Fibroblast of the aortic adventitia (primary cell): ENCODE measurements at places on chromosomes 7 and 10.

- DNase-seq = peak; percentile 68
Measured at GRCh38 chr7:40716052-40716451, 581.2 kb downstream of the SUGCT start.

DNA sequence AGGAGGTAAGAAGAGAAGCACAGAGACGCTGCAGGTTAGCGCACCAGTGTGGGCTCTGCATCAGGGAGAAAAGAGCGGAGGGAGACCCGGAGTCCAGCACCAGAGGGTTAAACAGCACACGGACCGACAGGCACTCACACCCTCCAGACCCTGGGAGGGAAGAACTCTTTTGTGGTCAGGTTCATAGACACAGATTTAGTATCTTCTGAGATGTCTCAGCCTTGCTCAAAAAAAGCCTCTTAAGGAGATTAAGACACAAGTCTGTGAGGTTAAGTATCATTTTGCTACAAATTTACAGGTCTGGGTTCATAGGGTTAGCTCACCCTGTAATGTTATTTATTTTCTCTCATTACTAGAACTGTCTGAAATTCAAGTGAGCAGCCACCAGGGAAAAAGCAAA lies 16.8 kb upstream of the NDST2 start:
- DNase-seq = no peak

- no peak for DNase-seq
Measured at GRCh38 chr7:155002411-155003091, 373 bp downstream of the PAXIP1 start.

GRCh38 chr10:3108033-3108432 lies 40.7 kb downstream of the PFKP start:
- no peak for DNase-seq

DNA sequence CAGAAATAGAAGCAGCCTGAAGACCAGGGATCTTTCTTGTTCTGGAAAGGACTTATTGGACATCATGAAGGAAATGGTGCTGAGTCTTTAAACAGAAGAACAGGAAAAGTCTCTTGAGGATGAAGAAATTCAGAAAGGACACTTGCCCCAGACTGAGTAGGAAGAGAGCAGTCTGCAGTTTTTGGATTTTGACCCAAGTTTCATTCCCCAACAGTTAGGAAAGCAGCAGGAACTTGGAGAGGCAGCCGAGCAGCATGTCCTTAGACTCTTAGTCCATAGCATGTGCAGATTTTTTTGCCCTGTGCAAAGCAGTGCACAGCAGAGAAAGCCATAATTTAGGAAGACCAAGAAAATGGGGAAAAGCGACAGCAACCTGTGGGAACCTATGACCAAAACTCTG lies 927.2 kb upstream of the AUTS2 start:
- no peak for DNase-seq

DNA sequence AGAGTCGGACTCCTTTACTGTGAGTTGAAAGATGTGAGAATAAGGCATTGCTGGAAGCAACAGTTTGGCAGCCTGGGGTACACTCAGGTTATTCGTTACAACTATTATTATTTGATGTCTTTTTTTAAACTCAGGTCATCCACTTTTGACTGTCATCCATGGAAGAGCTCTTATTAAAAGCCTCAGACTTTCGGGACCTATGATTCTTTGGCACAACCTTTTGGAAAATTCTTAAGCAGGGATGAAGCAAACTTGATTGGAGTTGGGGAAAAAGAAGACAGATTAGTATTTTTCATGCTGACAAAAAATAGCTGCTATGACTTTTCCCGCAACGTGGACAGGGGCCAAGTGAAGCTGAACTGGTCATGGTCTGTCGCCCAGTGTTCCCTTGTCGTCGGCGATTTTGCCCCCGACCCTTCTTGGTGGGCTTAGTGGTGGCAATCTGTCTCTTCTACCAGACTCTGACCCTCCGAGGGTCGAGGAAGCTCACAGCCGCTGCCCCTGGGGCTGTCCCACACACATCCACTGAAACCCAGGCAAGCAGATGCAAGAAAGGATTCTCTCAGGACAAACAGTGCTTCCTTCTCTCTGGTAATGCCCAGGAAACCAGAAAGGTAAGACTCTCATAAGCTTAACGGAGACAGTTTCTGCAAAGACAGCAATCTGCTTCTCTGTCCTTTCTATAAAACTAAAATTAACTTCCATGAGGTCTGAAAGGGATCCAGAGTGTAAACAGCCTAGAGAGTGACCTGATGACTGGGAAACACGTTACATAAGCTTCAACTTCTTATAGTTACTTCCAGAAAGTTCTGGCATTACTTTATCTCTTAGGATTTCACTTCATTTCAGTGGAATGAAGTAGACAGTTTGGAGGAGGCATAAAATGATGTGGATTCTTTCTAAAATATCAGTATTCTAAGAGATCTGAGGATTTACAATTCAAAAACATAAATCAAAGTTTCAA lies 1.0 kb downstream of the CPED1 start:
- DNase-seq = peak; percentile 77

DNA sequence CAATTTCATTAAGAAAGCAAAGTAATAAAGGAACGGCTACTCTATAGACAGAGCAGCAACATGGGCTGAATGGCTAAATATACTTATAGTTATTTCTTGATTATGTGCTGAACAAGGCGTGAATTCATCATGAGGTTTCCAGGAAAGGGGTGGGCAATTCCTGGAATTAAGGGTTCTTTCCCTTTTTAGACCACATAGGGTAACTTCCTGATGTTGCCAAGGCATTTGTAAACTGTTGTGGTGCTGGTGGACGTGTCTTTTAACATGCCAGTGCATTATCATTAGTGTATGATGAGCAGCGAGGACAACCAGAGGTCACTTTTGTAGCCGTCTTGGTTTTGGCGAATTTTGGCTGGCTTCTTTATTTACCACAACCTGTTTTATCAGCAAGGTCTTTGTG lies 28.5 kb upstream of the ZMYND11 start:
- DNase-seq = no peak

DNA sequence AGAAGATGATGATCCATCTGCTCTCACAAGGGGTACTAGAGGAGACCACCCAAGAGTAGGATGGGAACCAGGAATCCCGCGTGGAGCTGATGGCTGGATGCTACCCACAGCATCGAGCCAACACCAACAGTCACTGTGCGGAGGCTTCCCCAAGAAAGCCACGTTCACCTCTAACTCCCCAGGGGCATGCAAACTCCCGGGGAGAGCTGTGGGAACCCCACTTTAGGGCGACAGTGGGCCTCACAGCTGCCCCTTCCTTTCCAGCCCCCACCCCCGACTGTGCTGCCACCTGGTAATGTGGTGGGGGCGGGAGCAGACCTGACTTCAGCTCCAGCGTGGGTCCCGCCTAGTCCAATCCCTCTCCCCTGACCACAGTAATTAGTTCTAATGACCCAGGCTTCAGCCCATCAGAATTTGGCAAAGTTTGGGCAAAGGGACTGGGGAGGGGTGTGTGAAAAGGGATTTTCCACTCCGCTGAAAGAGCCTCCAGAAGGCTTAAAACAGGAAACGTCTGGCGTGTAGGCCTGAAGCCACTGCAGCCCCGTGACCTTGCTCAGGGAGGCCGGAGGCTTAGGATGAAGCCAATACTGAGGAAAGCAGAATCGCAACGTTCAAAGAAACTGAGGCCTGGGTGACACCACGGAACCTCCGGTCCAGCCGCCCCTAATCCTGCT lies 20.3 kb downstream of the ASB13 start:
- no peak for DNase-seq

DNA sequence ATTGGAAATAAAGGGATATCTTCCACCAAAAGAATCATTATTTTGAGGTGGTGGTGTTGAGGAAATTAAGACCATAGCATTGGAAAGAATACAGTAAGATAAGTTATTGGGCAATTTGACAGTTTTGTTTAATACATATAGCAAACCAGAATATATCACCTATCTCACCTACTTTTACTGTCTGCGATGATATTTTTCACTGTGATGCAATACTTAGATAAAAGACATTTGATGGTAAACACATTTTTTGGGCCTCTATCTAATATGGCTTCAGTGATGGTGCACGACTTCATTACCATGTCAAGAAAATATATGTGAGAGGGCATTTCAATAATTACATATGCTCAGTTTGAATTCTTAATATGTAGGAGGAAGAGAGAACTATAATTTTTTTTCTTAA lies 93.7 kb upstream of the MAGI2 start:
- DNase-seq = no peak

GRCh38 chr7:129370812-129371211 lies 63.4 kb upstream of the STRIP2 start:
- peak; percentile 13 for DNase-seq

GRCh38 chr10:62554632-62555199 lies 180.5 kb downstream of the ZNF365 start:
- DNase-seq = peak; percentile 73

DNA sequence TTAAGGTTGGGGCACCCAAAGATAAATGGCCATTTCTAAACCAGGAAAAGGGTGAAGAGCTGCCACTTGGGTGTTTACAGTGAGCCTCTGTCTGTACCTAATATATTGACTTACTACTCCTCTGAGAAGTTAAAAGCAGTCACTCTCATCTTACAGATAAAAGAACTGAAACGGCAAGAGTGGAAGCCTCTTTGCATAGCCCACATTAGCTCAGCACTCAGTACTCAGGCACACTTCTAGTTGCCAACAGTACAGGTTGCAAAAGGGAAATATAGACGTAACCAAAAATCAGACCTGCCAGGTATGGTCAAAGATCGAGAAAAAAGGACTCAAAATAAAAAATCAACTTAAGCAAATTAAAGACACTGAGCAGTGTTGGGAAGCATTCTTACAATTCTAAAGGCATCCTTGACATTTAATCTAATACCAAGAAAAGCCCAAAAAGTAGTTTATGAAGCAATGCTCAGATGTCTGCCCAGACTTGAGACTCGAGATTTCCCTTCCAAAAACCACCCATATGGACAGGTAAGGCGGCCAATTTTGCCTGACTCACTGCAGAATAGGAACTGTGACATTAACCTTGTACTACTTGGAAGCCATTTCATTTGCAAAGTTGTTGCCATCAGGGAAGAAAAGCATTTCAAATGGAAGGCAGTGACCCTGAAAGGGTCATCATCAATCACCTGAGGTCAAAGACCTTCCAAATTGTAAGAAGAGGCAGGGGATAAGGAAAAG lies 139.3 kb downstream of the SLC25A13 start:
- DNase-seq = no peak

GRCh38 chr7:157299613-157300368 lies 37.0 kb upstream of the DNAJB6 start:
- peak; percentile 17 for DNase-seq

GRCh38 chr10:71598621-71599055 lies 120.9 kb downstream of the C10orf105 start:
- peak; percentile 60 for DNase-seq

- DNase-seq = peak; percentile 13
Measured at GRCh38 chr7:4621396-4621795, 60.7 kb upstream of the FOXK1 start.

DNA sequence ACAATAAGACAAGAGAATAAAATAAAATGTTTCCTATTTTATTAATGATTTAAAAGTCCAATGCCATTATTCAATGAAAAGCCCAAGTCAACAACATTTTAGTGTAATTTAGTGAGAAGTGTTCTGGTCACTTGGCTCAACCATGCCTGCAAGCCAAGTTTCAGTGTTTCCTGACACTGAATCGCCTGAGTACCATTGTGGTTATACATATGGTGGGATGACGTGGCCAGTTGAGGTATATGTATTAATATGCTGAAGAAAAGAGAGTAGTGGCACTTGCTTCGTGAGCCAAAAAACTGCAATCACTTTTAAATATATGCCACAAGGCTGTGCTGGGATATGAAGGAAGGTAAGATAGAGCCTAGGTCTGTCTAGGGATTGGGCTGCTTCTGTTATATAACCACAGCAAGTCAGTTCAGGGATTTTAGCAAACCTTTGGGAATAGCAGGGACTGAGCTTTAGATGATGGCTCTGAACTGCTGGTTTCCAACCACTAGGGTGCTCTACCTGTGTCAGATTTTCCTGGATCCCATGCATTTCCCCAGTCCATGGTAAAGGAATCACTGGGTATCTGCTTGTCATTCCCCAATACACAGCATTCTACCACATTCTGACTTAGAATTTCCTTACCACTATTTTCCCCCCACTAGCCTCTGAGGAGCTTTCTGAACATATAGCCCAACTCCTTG lies 214.0 kb upstream of the PRPS1L1 start:
- no peak for DNase-seq

DNA sequence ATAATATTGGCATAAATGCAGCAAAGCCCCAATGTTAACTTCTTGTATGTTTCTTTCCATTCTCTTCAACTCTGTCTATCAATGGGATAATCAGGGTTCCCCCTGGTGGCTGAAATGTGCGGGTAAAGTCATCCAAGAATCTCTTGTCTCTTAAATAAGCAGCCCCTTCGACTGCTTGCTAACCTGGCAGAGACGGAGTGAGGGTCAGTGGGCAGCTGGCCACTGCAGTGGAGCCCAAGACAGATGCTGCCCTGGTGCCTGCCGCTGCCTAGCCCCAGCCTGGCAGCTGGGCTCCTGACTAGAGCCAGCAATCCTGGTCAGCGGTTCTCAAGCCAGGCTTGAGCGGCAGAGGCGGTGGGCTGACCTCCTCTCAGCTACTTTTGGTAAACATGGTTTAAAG lies 248.9 kb downstream of the COBL start:
- DNase-seq = peak; percentile 86
